Upper lobe of left lung (tissue), 6 donors: ENCODE measurements at places on chromosomes 4 and X. TPM values are rescaled to one million over a fixed set of nuclear protein-coding genes. Genes with fewer than 3 reads are reported as not detected.

Gene POLN
- total RNA-seq: 0.89 TPM

DNA sequence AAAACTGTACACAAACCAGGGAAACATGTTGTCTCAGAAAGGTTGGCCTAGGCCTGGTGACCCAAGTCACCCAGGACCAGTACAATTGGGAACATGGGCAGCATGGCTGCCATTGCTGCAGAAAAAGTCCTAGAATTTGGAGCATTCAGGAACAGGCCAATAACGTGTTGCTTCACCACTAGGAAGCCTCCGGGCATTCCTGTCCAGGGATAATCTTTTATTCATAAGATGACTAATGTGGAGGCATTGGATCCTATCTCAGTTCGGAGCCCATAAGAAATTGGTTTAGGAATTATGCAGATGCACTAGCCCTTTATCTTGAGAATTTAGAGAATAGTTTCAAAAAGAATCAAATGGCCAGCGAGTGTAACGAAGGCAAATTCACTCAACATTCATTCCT is 242.8 kb upstream of the NDST4 start:
- DNase-seq: no peak

DNA sequence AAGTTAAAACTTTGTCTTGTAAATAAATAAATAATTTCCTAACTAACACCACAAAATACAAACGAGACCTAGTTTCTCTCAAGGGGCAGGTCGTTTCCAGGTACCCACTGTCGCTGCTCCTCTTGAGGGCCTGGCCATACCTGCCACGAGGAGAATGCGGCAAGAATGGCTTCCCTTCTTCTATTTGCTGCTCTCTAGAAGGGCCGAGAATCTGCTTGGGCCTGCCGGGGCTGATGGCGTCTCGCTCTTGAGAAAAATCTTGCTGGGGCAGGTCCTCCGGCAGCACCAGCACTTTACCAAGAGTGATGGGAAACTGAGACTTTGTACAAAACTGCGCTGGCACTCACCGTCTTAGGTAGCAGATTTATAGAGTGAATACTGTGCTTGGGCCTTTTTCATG is 31.5 kb downstream of the CYLC1 start:
- no peak for DNase-seq

DNA sequence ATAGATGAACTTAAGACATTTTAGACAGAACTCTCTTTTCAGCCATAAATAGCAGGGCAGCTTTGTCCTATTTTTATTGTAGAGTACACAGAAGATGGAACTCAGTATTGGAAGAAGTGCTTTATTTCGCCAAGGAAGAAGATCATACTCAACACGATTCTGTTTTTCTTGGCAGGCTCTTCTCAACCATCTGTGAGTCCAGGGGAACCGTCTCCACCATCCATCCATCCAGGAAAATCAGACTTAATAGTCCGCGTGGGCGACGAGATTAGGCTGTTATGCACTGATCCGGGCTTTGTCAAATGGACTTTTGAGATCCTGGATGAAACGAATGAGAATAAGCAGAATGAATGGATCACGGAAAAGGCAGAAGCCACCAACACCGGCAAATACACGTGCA is 37.6 kb downstream of the KIT start:
- DNase-seq: no peak

DNA sequence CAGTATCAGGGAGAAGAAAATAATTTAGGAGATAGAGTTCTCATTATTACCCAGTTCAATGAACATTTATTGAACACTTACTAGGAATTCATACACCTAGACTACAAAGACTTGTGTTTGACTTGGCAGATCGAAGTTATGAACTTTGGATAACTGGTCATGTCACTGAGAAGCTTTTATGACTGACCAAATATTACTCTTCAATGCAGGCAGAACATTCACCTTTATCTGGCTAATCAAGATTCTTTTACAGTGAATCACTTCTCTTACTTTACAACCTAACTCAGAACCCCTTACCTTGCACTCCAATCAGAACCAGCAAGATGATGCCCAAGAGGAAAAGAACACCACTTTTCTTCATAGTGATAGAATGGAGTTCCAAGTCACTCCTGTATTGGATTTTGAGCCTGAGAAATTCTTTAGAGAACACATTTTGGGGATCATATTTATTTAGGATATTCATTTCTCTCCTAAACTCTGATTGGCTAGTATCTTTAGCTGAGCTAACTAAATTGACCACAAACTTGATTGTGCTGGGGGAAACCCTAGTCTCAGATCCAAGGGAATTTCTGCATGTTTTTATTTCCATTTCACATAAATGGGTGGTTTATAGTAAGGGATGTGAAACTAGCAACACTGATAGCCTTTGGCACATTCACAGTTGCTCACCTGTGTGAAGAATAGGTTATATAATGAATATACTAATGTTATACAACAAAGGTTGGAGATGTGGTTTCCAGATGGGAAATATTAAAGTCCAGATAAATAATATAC is at the start of gene CXCL9:
Gene CXCL9 (minus strand): TSS at position 421 of the 774 bp plus-strand sequence. CDS start 60 bp downstream, at position 361.
- no peak for DNase-seq

DNA sequence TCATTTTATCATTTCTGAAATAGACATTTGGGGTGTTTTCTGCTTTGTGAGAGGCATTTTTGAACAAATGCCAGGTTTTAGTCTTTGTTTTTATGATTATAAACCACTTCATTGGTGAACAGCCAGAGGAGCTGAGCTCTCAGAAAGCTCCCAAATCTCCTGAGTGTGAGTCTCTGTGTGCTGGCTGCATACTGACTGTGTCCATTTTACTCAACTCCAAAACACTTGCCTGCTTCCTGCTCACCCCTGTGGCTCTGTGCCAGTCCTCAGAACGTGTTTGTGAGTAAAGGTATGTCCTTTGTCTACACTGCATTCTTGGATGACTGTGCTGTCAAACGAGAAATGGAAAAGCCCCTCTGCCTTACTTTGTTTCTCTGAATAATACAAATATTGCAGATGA is 5.4 kb upstream of the LRAT start:
- DNase-seq: no peak
